ENCODE measurements at places on chromosomes 7 and 10.

DNA sequence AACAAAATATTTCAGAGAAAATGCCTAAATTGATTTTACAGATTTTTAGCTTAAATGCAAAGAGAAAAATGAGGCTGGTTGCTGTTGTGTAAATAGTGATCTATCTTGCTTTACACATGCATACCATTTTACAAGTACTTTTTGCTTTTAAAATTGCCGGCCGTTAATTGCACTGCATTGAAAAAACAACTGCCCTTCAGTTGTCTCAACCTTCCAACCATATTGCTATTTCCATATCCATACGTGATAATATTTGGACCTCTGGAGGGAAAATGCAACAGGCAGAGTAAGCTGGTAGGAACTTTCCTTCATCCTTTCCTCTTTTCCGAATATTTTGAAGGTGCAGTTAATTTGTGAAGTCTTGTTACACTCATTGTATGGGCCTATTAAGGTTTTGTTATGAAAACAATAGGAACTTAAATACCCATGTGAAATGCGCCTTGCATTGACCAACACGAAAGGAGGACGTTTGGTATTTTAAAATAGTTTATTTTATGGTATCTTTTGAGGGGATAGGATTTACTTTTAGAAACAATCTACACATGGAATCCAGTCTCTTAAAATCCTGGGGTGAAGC, 11.3 kb downstream of the BMI1 start:
- DNase-seq, result no peak

DNA sequence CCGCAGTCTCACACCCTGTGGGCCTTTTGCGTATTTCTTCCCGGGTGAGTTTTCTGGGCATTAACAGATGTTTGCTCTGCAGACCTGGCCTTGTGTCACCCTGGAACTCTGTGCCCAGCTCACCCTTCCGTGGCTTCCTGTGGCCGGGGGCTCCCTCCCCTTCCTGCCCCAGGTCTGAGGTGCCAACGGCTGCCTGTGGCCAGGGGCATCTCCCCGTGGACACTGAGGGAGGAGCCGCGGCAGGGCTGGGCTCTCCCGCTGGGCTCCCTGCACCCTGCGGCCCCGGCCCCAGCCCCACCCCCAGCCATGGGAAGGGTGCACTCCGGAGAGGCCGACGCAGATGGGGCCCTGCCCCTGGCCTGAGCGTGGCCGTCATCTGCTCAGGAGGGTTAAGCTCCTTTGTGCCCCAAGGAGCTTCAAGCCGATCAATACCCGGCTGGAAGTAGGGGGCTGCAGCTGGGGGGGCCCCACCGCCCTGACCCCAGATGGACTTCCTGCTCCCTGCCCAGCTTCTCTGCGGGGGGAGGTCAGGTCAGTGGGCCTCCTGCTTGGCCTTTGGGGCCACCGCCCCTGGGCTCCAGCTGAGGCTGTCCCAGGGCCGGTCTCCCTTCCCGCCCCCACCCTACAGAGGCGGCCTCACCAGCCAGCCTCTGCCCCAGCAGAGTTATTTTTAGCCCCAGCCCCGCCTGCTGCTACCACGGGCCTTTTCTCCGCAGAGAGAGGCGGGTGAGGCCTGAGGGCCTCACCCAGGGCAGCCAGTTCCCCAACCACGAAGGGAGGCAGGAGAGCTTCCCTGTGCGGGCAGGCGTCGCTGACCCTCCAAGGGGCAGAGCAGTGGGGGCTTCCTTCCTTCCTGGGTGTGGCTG, 24.2 kb downstream of the PWWP2B start:
- DNase-seq, result no peak

DNA sequence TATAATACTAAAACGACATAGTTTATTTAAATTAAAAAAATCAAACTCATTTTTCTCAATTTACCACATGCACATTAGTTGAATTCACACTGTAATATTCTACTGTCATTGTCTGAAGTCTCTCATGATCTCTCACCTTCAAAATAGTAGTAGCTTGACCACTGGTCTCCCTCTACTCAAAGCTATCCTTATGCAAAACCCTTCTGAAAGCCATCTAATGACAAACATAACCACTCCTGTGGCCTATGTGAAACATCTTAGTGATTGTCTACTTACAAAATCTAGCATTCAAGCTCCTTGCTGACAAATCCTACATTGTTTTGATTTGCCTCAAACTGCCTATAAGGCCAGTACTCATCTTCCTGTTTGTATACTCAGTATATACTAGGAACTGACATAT, 606.0 kb upstream of the GHITM start:
- no peak for DNase-seq

DNA sequence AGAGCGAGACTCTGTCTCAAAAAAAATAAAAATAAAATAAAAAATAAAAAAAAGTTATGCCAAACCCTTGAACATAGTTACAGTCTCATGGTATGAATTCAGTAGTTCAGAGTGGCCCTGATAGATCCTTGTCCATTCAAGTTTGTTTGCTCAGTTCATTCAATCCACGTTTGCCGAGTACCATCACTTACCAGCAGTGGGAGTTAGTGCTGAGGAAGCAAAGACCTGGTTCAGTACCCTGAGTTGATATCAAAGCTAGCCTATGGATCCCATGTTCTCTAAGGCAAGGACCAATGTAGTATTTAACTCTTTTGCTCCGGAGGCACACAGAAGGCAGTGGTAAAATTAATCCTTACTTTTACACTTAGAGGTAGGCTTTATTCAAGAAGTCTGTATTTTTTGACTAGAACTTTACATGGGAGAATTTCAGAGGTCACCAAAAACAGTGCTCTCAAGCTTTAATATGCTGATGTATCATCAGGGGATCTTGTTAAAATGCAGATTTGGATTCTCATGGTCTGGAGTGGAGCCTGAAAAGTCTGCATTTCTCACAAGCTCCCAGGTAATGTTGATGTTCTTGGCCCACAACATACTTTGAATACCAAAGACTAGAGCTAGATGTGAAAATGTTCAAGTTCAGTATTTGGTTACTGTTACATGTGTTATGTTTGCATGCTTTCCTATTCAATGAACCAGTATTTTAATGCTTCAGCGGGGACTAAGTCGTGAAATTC, 38.1 kb upstream of the HBP1 start:
- DNase-seq, result no peak

DNA sequence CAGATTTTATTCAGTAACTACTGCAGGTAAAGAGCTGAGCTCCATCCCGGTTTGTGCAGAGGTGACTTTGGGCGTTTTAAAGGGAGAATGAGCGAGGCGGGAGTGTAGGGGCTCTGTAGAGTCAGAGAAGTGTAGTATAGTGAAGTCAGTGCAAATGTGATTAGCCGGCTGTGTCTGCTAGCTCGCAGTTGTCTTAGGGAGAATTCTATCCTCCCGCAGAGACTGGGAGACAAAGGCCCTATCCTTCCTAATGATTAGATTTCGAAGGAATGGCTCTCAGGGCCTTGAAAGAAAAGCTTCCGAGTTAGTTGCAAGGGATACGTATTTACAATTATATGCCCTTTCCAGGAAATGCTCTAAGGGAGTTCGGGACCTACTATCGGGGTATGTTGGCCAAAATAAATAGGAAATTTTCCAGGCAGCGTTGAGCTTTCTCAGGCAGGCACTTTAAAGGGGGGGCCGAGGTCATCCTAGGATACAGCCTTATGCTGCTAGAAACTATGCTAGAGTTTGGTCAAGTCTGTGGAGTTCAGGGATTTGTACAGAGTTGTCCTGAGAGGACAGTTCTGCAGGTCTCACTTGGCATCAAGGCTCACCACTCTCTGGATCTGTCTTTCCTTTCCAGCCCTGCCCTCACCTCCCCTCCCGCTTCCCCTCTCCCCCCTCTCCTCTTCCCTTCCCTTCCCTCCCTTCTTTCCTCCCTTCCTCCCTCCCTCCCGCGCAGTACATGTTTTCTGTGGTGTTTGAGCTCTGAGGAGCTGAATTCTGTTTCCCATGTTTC, 825 bp downstream of the MRPL32 start:
- DNase-seq, result no peak

GRCh38 chr10:58796242-58796641, 283.6 kb downstream of the BICC1 start:
- DNase-seq, result no peak

GRCh38 chr7:101308245-101309085, 13.1 kb downstream of the IFT22 start:
- no peak for DNase-seq

- DNase-seq, result no peak
Measured at GRCh38 chr10:61397175-61397986, 55.8 kb downstream of the TMEM26 start.

- DNase-seq, result no peak
Measured at GRCh38 chr7:159116581-159117339, 27.9 kb downstream of the VIPR2 start.

DNA sequence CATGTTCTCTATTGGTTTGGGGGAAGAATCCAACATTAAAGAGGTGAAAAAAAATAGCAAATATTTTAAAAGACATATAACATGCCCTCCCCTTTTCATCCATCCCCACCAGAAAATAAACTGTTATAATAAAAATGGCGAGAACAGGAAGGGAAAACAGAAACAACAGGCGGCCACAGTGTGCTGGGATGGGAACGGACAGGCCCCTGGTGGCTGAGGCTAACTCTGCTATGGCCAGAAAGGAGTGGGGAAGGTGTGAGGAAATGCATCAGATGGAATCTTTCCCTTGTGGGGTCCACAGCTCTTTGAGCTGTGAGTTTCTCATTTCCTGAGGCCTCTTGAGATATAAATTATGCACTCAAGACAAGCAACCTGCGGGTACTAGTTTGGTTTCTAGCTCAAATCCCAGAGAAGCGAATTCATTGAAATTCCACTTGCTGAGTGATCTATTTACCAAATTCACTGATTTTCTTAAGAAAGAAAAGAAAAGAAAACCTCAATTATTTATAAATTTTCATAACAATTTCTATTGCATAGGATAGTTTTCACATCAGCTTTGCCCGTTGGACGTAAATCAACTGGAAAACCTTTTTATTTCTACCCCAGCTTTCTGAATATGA, 139.5 kb downstream of the BMPER start:
- DNase-seq, result no peak

GRCh38 chr10:4313051-4313450, 513.0 kb upstream of the AKR1E2 start:
- no peak for DNase-seq

DNA sequence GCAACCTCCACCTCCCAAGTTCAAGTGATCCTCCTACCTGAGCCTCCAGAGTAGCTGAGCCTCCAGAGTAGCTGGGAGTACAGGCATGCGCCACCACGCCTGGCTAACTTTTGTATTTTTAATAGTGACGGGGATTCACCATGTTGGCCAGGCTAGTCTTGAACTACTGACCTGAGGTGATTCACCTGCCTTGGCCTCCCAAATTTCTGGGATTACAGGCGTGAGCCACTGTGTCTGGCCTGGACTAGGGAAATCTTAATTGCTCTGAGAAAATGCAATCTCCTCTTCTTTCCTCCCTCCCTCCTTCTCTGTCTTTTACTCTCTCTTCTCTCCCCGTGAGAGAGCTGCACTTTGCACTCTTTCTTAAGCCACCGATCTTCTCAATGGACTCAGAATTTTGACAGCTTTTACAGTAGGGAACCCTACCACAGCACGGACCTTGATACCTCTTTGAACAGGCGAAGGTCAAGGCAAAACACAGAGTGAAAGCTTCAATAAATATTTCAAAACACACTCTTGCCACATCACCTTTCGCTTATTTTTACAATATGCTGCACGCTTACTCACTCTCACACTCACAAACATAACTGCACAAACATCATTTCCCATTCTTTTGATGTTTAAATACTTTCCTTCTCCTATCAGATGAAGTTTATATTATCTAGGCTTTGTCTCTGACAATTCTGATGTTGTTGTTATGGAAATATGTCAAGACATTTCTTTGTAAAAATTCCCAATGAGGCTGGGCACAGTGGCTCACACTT, 173.4 kb upstream of the NRP1 start:
- no peak for DNase-seq

GRCh38 chr7:47596502-47597202, 14.7 kb upstream of the TNS3 start:
- no peak for DNase-seq

GRCh38 chr7:8146106-8146787, 115.7 kb downstream of the ICA1 start:
- no peak for DNase-seq

- no peak for DNase-seq
Measured at GRCh38 chr10:70830164-70830563, 14.4 kb downstream of the SGPL1 start.

DNA sequence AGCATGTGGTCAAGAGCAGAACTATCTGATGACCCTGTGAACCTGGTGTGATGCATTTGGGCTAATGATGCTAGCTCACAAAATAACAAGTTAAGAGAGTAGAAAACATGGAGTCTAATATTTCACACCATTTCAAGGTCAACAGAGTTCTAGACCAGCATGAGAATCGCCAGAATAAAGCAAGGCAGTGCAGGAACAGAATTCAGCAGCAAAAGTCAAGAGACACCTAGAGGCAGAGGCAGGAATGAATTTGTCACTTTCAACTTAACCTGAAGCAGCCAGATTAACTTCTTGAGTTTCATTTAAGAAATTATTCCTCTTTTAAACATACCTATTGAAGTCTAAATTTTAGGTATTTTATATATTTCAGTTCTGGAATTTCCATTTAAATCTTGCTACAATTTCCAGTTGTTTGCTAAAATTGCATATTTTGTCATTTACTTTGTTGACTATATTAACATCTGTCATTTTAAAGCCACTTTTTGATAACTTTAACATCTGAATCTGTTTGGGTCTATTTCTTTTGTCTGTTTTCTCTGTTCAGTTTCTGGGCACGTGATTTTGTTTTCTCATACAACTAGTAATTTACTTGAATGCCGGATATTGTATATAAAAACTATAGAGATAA, 44.2 kb upstream of the PRSS58 start:
- no peak for DNase-seq

- DNase-seq, result no peak
Measured at GRCh38 chr10:29879862-29880261, 179.5 kb downstream of the JCAD start.

- DNase-seq, result no peak
Measured at GRCh38 chr7:33449847-33450246, 320.5 kb downstream of the BBS9 start.

GRCh38 chr10:128729910-128730420, 603.7 kb upstream of the MKI67 start:
- DNase-seq, result no peak

- DNase-seq, result peak; percentile 12
Measured at GRCh38 chr10:131724891-131725580, 175.8 kb upstream of the PPP2R2D start.

- DNase-seq, result no peak
Measured at GRCh38 chr7:33339074-33339790, 209.9 kb downstream of the BBS9 start.

DNA sequence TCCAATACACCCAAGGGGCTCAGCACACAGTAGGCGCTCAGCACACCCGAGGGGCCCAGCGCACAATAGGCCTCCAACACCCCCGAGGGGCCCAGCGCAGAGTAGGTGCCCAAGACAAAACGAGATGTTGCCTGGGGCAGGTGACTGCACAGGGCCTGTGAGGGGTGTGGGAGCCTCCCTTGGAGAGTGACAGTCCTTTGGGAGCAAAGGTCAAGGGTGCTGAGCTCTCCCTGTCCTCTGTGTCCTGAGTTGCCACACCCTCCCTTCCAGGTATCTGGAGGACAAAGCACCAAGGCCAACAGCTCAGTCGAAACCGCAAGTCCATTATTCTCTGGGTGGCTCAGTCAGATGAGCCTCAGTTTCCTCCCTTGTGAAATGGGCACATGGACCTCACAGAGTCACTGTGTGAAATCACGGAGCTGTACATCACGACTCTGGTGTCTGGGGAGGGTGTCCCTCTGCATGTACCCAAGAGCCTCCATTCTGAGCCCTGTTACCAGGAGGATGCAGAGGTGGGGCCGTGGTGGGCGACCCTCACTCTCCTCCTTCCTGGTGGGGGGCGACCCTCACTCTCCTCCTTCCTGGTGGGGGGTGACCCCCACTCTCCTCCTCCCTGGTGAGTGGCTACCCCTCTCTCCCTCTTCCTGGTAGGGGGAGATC, 81.3 kb downstream of the FOXL3 start:
- no peak for DNase-seq

GRCh38 chr10:127851661-127852194, 41.0 kb downstream of the CLRN3 start:
- no peak for DNase-seq
